Effector memory CD4-positive, alpha-beta T cell (primary cell): ENCODE measurements at places on chromosomes 7 and 10.

- no peak for DNase-seq
These were observed 3.1 kb upstream of the BRI3 start for GRCh38 chr7:98278408-98278807.

- no peak for DNase-seq
These were observed 269.9 kb upstream of the MKLN1 start for GRCh38 chr7:131057794-131058070.

DNA sequence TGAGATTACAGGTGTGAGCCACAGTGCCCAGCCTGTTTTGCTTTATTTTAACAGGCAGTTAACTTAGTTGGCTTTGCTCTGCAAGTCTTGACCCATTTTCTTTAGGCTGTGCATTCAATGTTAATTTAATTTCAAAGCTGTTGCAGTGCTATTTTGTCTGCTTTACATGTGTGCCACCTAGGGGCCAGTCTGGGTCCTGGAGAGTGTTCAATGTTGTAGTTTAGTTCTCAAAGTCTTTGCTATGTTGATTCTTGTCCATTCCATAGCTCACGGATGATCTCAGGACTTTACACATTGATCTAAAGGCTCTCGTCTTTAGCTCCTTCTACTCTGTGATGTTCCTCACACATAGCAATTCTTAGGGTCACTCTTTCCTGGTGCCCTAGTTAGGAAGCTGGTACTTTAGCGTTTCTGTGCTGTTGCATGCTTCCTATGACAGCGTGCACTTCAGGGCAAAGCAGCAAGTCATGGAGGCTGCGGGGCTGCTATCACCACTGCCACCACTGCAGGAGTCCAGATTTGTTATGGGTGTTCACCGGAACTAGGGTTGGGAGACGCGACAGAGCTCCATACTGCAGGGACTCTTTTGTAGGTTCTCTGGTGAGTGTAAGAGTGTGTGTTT is 16.4 kb upstream of the ABCA13 start:
- peak; percentile 11 for DNase-seq

DNA sequence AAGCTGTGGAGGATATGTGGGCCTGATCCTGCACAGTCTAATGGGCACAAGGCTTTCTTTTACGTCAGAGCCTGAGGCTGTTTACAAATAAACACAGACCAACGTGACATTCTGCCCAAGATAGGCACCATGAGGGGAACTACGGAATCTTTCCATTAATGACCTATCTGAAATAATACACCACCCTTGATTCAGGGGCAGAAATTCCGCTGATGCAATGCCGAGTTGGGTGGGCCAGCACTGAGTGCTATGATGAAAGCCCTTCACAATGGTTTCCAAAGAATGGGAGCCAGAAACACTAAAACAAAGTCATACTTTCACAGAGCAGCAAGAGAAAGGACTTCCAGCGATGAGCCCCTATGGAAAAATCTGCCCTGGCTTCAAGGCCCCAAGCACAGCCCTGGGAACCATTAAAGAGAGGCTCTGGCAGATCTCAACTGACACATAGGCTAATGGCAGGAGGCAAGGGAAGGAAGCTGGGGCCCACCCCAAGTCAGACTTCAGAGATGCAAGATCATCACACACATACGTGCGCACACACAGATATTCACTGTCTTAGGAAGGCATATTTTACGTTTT is 72.2 kb upstream of the DLX6 start:
- no peak for DNase-seq

DNA sequence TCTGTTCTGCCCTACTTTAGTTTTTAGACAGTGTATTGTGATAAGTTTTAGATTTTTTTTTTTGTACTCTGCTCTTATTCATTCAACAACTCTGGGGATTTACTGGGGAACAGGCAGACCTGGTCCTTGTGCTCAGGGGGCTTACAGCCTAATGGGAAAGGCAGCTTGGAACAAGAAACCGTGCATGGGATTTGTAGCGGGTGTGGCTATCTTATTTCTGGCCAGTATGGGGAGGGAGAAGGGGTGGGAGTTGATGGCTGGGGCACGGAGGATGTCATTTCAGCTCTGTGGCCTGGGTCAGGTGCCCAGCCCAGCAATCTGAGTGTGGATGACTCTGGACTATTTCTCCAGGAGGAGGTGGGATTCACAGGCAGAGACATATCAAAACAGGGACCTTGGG is 47.0 kb downstream of the GRK5 start:
- no peak for DNase-seq

DNA sequence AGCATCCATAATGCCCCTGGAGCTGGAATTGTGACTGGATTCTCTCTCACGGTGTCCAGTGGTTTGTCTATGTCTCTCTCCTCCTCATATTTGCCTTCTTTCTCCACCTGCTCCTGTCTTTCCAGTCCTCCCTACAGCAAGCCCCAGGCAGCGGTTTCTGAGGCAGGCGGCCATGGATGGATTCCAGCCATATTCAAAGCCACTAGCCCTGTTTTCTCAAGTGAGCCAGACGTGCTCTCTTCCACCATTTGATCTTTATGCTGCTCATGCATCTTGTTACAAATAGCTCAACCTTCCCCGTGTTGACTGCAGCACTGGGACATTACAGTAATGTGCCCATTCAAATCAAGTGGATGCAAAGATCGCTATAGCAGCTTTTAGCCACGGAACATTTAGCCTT is 387.2 kb upstream of the PODXL start:
- no peak for DNase-seq

GRCh38 chr10:29618341-29619171 is 16.2 kb downstream of the SVIL start:
- no peak for DNase-seq

GRCh38 chr10:86043236-86043635 is 323.4 kb downstream of the GRID1 start:
- DNase-seq: no peak

GRCh38 chr7:28955718-28956607 is 2.2 kb downstream of the TRIL start:
- DNase-seq: no peak

- no peak for DNase-seq
These were observed 61.6 kb downstream of the MTURN start for GRCh38 chr7:30196408-30196807.

DNA sequence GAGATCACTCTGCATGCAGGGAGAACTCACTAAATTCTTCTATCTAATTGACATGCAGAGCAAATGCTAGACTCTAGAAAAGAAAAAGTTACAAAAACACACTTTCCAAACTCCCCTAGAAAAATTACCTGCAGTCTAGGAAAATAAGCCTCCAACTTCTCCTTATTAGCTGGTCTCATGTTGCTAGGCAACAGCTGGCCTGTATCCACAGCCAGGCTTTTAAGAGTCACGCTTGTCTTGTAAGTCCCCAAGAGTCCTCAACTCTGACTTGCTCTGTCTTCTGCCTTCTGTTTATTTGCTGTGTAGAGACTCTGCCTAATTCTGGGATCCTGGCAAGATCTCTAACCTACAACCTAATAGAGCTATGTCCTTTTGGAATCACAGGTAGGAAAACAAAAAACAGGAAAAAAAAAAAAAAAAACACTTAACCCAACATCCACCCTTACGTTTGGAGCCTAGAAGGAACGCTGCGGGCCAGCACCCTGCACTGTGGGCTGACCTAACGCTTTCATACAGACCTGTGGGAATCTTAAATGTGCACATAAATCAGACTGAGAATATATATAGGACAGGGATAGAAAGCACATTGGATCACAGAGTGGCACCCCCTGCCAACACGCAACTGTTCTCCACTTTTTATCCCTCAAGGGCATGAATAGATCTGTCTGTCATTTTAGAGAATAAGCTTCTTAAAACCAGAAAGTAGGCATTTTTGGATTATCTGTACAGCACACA is 117.0 kb upstream of the PTPRZ1 start:
- no peak for DNase-seq

DNA sequence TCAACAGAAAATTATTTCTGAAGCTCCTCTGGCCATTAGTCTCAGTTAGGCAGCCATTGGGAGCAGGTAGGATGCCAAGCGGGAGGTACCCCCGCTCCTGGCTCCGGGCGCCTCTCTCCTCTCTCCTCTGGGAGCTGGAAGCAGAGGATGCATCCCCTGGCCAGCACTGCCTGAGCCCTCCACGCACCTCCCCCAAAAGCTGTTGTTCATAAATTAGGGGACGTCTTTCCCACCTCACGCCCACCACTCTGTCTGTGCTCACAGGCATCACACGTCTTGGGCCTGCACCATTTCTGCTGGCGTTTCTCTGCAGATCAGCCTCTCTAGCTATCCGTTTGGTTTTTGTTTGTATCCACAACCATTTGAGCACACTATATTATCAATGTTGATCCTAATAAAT is 609.0 kb upstream of the FOXK1 start:
- DNase-seq: no peak

DNA sequence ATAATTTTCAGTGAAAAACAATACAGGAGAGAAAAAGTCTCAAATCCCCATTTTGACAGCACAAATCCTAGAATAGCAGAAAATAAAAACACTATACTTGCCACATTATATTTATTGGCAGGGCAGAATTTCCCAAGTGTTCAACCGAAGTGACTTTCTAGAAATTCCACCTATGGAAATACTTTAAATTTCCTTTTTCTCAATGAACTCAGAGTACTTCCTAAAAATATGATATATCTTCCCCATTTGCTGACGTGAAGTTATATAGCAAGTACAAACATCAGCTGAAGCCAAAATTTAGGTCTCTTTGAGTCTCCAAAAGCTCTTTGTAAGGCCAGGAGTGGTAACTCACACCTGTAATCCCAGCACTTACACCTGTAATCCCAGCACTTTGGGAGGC is 83.3 kb downstream of the NT5C2 start:
- no peak for DNase-seq

GRCh38 chr10:119203006-119203405 is 4.4 kb upstream of the GRK5 start:
- no peak for DNase-seq

DNA sequence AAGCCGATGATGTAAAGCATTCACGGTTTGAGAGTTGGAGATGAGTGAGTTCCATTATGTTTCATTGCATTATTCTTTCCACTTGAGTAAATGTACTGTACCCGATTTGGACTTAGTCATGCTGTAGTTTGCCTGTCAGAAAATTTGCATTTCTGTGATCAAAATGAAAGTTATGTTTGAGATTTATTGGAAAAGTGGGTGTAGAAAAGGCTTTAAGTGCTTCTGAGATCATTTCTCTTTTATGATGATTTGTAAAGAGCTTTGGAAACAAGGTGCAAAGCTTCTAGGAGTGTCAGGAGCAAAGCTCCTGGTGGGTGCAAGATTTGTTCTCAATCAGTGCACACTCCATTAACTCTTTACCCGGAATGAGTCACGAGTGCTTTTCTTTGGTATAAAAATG is 204.1 kb upstream of the POM121L12 start:
- DNase-seq: no peak

GRCh38 chr7:55028011-55028410 is 9.2 kb downstream of the EGFR start:
- no peak for DNase-seq

GRCh38 chr7:27184337-27185012 is 557 bp downstream of the HOXA11 start:
- DNase-seq: no peak

DNA sequence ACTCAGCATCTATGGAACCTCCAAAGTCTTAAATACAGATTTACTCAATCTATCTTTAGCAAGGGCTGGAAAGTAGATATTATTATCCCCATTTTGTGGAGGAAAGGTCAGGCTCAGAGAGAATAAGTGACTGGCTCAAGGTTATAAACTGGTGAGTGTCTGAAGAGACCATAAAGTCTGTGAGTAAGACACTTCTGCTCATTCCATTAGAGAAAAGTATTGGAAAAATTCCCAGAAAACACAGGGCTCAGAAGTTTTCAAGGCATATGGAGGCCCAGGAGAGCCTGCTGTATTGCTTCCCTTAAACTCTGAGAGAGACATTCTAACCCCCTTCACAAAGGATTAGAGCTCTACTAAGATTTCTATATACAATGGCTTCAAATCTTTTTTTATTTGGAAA is 134.8 kb downstream of the PCDH15 start:
- DNase-seq: no peak

DNA sequence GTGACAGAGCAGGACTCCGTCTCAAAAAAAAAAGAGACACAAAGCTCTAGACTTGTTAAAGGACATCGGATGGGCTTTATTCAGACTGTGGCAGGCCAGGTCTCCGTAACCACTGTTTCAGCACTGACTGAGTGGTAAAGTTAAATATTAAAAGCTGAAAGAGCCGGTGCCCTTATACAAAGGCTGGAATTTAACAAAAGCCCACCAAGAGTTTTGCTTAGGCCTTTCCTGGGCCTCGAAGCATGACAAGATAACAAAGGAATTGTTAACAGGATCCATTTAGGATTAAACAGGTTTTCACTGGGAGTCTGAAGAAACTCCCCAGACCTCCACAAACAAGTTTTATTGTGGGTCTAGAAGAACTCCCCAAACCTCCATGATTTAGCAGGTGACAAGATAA is 727.8 kb downstream of the TYW1 start:
- DNase-seq: no peak

DNA sequence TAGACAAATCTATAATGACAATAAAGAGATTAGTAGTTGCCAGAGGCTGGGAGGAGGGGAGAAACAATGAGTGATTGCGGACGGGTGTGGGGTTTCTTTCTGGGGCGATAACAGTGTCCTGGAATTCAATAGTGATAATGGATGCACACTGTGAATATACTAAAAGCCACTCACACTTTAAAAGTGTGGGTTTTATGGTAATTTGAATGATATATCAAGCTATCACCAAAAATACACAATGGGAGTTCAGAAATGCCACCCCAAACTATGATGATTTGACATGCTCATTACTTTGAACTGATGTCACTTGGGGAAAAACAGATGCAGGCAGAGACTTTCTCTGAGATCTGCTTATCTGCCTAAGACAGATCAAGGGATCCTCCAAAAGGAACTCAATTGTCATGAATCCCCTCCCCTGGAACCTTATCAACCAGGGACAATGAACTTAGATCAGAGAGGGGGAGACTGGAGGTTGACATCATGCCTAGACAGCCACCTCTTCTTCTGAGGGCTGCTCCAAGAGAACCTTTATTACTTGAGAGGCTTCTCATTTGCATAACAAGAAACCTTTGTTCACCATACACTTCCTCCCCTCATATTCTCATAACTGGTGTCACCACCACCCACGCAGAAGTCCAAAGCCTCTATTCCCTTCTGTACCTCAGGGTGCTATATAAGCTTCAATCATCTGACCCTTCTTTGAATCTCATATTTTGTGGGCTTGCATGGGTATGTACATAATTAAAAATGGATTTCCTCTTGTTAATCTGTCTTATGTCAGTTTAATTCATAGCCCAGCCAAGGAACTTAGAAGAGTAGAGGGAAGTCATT is 14.8 kb upstream of the ZC3HAV1 start:
- no peak for DNase-seq

- DNase-seq: no peak
These were observed 2.2 kb downstream of the IFT22 start for GRCh38 chr7:101319401-101319800.

- no peak for DNase-seq
These were observed 157.7 kb downstream of the PLPP4 start for GRCh38 chr10:120614680-120615079.
